Activated effector memory CD4-positive, alpha-beta T cell treated with anti-CD3 and anti-CD28 coated beads, Interleukin-2, amount 50 U/mL, for 16 hours (primary cell): ENCODE measurements at places on chromosomes 2 and 18.
A peak's percentile ranks its signal among the peaks of the same experiment; 100 is the strongest.

- no peak for DNase-seq
Measured at GRCh38 chr2:178498137-178498536, 17.9 kb downstream of the PLEKHA3 start.

- DNase-seq: no peak
Measured at GRCh38 chr2:46490521-46491141, 11.3 kb downstream of the TMEM247 start.

DNA sequence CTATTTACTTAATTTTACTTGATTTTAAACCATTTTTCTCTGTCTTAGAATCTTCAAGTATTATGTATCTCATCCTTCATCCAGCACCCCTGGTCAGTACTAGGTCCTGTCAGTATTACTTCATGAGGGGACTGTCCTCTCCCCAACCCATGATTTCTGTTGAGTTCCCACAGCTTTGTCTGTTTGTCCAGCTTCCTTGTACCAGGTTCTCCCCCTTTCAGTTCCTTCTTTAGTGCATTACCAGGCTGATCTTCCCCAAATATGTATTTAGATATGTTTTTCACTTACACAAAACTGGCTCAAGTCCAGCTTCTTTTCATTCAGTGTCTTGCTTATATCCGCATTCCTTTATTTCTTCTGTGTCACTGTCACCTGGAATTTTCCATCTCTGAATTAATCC is 13.8 kb upstream of the TTC27 start:
- DNase-seq: no peak

DNA sequence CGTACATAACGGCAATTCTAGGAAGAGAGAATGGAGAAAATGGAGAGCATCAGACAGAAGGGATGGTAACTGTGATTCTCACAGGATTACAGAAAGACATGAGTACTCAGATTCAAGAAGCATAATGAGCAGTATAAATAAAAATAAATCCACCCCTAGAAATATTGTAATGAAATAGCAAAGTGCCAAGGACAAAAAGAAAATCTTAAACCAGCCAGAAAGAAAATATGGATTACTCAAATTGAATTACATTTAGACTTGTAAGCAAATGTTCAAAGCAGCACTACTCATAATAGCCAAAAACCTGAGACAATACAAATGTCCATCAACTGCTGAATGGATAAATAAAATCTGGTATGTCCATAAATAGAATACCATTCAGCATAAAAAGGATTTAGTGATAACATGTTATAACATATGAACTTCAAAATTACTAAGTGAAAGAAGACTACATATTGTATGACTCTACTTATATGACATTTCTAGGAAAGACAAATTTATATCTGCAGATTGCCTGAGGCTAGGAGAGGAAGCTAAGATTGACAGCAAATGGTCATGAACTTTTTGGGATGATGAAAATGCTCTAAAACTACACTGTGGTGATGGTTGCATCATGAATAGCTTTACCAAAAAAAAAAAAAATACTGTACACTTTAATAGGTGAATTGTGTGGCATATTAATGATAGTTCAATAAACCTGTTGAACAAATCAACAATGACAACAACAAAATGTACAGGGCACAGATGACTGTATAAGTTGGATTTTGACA is 63.4 kb upstream of the SPTBN1 start:
- DNase-seq: no peak

DNA sequence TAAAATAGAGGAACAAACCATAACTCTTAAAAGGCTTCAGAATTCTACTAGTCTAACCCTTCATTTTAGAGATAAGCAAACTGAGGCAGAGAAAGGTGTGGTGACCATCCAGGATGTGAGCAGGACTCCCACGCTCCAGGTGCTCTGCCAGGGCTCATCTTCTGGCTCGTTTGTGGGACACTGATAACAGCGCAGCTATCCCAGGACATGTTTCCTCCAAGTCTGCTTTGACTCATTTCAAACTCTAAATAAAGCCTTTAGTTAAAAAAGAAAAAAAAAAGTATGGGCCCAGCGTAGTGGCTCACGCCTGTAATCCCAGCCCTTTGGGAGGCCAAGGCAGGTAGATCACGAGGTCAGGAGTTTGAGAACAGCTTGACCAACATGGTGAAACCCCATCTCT is 28.4 kb downstream of the CNRIP1 start:
- DNase-seq: no peak

GRCh38 chr2:18455236-18455862 is 105.1 kb downstream of the RDH14 start:
- DNase-seq: no peak

DNA sequence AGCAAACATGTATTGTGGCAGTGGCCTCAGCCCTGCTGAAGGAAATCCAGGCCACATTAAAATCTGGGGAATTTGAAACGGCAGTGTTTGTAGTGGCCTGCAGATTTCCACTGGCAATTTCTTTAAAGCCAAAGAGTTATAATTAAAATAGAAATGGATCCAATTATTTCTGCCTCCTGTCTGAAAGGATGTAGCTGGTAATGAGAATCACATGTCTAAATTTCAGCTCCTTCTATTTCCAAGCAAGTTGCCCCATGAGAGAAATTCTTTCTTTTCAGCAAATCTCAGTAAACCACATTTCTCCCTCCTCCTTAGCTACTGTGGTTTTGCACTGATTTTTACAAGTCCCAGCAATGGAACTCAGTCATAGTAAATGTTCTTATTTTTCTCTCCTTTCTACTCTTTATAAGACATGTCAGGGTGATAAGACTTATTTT is 55.4 kb upstream of the ZNF396 start:
- no peak for DNase-seq

DNA sequence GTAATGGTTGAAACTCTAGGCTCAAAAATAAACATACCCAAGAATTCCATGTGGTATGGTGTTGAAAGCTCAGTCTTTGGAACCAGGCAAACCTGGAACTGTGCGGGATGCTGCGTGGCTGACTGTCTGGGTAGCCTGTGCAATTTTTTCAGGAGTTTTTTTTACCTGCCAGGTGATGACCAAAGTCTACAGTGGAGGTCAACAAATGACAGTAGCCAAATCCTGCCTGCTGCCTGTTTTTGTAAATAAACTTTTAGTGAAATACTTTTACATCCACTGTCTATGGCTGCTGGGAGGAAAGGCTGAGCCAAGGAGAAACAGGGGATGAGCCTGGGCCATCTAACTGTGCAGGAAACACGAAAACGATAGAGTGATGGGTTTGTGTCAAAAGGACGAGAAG is 240.6 kb downstream of the PIEZO2 start:
- no peak for DNase-seq

DNA sequence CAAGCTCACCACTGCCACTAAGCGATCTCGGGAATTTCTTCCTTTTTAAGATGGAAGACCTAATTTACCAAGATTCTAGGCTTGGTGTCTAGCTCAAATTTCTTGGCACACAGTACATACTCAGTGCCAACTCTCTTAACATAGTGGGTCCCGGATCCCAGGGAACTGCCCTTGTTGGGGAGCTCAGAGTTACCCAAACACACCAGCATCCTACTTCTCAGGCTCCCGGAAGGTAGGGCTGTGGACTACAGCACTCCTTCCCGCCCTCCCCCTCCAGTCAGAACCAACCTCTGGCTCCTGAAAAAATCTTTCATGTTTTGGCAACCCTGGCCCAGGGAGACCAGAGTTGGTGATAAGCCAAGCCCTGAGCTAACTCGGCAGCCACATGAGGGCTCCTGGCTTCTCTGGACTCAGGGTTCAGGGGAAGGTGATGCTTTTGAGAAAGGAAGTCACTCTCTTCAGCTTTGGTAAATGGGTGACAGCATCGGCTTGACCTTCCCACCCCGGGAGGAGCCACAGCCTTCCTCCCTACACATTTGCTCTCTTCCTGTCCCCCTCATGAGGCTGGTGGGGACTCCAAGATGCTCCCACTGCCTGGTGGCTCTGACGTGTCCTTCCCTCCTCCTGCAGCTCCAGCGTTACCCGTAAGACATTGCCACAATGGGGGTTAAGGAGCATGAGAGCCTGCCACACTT is 8.8 kb downstream of the ODC1 start:
- DNase-seq: no peak

- no peak for DNase-seq
Measured at GRCh38 chr2:141534666-141535362, 596.0 kb downstream of the LRP1B start.

- DNase-seq: peak; percentile 69
Measured at GRCh38 chr2:156333274-156333950, 891 bp upstream of the NR4A2 start.

- peak; percentile 93 for DNase-seq
Measured at GRCh38 chr2:176454893-176455815, 185.9 kb downstream of the MTX2 start.

- no peak for DNase-seq
Measured at GRCh38 chr2:100812116-100812515, 7.8 kb upstream of the NPAS2 start.

- peak; percentile 50 for DNase-seq
Measured at GRCh38 chr2:239157269-239157668, 243.6 kb downstream of the HDAC4 start.

DNA sequence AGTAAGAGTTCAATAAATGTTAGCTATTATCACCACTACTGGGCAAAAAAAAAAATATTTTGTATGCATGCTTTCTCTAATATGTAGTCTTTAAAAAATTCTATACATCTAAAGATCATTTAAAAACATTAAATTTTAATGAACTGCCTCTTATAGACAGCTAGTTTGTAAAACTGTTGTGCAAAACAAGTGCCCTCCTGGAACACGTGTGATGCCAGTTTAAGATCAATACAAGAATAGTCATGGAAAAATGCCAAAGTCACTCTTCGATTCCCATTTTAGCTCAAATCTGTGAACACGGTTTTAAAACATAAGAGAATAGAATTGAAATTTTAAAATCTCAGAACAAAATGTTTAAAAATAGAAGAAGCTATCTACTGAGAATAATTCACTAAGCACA is 242.5 kb upstream of the SMAD7 start:
- DNase-seq: no peak

- no peak for DNase-seq
Measured at GRCh38 chr2:65062843-65063825, 6.9 kb downstream of the CEP68 start.

DNA sequence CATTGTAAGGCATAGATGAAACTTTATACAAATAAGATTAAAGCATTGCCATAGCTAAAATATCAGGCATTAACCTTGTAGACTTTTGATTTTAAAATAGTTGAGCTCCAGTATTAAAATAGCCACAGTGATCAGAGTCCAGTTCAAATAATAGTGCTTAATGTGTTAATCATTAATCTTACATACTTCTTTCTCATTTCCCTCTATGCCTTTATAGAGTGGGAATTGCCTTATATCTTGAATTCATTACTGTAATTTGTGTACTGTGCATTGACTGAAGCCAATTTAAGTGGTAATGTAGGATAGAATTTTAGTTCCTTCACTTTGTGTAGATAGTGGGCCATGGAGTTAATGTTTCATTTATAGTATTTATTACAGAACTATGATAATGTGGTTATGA is 549.2 kb upstream of the VWC2L start:
- no peak for DNase-seq

DNA sequence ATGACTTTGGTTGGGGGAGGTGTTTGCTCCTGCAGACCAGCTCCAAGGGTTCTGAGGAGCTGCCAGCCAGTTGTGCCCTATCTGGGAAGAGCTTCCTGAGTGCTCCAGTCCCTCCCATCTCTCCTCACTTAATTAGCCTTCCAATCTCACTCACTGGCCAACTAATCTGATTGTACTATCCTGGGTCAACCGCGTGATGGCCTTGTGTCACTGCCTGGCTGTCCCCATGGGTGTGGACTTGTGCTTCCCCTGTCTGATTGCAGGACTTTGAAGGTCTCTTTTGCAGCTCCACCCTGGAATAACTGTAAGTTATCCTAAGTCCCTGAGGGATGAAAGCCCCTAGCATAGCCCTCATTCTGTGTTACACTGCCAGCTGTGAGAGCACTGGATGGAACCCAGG is 65.0 kb downstream of the SLC4A5 start:
- DNase-seq: no peak

DNA sequence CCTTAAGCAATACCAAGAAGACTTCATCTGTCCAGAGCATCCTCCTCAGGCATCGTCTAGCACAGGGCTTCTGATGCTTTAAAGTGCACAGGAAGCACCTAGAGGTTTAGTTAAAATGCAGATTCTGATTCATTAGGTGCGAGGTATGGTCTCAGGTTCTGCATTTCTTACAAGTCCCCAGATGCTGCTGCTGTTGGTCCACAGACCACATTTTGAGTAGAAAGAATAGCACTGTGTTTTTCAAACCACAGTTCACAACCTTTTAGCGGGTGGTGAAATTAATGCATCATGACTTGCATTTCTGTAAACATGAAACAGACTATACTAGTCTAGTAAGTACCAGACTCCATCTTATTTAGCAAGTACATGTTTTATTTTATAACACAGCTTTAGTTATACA is 134.6 kb downstream of the TMEFF2 start:
- DNase-seq: no peak

GRCh38 chr2:54858021-54858681 is 134.7 kb downstream of the EML6 start:
- no peak for DNase-seq

GRCh38 chr18:76483780-76484179 is 11.3 kb downstream of the ZNF516 start:
- no peak for DNase-seq

GRCh38 chr2:59744436-59744835 is 809.0 kb downstream of the BCL11A start:
- DNase-seq: no peak

DNA sequence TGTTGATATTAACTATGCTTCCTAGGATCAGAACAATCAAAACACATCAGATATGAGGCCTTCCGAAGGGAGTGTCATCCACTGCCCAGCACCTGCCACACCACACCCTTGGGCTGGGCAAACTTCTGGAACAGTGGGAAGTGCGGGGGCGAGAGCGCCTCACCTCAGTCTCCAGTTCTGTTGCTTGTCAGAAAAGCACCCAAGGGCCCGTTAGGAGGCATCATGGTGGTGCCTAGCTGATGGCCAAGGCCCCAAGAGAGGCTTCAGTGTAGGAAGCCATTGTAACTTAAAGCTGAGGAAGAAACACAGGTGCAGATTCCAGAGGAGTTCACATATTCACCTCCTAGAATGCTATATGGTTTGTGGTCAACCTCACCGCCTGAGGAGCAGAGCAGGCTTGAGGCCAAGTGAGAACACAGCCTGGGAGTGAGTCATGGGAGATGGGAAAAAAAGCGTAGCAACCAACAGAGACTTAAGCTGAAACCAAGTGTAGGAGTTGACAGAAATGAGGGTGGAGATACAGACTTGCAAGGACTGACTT is 85.1 kb upstream of the ATL2 start:
- peak; percentile 64 for DNase-seq

DNA sequence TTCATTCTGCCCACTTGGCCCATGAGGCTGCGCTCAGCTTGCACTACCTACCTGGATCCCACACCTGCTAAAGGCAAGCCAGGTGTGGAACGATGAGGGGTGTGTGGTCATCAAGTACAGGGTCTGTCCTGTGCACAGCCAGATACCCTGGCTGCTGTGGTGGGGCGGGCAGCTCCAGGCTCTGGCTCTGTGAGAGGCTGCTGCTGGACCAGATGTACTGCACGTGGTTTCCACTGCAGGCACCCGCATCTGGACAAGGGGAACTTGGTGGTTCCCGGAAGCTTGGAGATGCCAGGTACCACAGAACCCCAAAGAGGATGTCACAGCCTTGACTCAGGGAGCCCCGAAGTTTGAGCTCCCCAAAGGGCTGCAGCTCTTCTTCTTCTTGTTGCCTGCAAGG is 68.1 kb upstream of the ZNF804A start:
- DNase-seq: no peak

GRCh38 chr18:46629361-46629760 is 27.7 kb downstream of the LOXHD1 start:
- no peak for DNase-seq
